Left hindlimb (tissue), 1 donor: ENCODE measurements at places on chromosomes 7 and 10.

DNA sequence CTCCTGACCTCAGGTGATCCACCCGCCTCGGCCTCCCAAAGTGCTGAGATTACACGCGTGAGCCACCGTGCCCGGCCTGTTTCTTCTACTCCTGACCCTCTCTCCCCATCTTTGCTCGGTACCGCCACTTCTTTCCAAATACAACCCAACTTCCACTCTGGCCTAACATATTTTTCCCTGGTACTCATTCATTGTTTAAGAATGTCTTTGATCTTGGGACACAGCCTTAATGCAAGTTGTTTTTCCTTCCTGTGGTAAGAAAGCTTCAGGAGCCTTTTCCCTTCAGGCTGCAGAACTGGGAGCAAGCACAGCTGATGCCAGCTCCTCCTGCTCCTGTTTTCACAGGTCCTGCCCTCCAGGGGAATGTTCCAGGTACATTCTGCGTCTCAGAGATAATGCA lies 13.7 kb downstream of the CALML3 start:
- DNase-seq = no peak

- no peak for DNase-seq
Measured at GRCh38 chr7:136664537-136664936, 203.9 kb upstream of the CHRM2 start.

DNA sequence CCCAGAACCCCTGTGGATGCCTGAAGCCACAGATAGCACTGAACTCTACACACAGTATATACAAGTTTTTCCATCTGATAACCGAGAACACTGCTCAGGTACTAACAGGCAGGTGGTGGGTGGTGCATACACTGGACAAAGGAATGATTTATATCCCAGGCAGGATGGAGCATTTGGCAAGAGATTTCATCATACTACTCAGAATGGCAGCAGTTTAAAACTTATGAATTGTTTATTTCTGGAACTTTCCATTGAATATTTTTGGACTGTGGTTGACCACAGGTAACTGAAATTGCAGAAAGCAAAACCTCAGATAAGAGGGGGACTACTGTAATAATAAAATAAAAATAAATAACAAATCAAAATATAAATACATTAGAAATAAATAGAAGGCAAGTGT lies 10.9 kb upstream of the KCNMA1 start:
- DNase-seq = no peak

DNA sequence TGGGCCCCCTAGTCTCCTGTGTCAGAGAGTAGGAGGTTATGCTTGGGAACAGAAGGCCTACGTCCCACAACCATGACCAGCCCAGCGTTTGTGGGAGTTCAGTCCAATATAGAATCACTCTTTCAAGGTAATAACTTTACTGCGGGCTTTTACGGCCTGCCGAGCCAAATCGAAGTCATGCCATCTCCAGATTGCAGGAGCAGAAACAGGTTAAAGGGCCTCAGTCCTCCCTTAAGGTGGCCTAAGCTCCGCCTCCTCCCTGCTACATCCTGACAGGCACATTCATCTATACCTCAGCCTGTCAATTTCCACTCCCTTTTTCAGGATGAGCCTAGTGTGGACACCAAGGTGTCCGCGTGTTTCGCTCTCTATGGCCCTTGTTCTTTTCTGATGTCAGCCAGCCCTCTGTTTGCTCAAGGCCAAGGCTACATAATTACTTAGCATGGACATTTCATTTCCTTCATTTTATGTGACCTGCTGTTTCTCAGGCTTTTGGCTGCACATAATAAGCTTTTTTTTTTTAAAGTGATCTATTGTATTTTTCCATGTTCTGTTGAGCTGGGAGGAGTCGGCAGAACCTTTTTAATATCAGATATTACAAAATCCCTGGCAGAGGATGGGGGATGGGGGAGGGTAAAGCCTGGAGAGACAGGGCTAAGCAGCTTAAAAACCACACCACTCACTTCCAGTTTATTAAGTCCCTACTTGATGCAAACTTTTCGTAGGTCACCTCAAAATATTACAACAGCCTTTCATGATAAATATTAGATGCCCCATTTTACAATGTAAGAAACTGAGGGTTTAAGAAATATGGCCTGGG lies 84.6 kb downstream of the CACNB2 start:
- no peak for DNase-seq

- DNase-seq = no peak
Measured at GRCh38 chr7:98249106-98249505, 2.9 kb downstream of the TECPR1 start.

GRCh38 chr10:78333362-78334143 lies 299.9 kb downstream of the RPS24 start:
- DNase-seq = no peak

DNA sequence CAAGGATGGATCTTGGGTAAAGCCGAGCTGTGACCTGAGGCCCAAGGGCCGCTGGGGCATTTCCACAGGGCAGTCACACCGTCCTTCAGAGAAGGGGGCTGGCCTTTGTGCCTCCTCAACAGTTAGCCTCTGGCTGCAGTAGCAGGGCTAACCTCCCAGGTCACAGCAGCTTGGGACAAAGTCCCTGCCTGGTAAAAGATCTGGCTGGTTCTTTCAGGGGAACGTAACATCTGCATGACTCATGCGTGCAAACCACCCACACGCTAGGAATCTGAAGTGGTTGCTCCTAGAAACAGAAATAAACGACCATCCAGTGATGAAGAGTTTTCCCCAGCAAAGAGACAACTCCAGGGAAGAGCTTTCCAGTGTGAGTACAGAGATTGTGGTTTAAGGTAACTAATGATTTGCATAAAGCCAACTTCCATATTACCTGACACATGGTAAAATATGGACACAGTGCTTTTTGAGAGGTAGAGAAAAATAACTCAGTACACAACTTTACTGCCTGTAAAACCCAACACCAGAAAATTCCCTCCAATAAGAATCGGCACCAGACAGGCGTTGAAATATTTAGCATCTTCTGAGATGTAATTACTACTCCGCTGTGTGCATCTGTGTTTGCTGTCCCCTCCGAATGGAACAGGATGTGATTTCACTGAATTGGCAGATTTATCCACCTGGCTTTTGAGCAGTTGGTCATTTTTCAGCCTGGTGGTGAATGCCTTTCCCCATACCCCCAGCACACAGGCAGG lies 84.9 kb upstream of the ADRB1 start:
- DNase-seq = peak; percentile 50

- no peak for DNase-seq
Measured at GRCh38 chr10:100522945-100523344, 3.3 kb upstream of the SEC31B start.

- DNase-seq = no peak
Measured at GRCh38 chr10:20885678-20886077, 11.4 kb downstream of the NEBL start.

DNA sequence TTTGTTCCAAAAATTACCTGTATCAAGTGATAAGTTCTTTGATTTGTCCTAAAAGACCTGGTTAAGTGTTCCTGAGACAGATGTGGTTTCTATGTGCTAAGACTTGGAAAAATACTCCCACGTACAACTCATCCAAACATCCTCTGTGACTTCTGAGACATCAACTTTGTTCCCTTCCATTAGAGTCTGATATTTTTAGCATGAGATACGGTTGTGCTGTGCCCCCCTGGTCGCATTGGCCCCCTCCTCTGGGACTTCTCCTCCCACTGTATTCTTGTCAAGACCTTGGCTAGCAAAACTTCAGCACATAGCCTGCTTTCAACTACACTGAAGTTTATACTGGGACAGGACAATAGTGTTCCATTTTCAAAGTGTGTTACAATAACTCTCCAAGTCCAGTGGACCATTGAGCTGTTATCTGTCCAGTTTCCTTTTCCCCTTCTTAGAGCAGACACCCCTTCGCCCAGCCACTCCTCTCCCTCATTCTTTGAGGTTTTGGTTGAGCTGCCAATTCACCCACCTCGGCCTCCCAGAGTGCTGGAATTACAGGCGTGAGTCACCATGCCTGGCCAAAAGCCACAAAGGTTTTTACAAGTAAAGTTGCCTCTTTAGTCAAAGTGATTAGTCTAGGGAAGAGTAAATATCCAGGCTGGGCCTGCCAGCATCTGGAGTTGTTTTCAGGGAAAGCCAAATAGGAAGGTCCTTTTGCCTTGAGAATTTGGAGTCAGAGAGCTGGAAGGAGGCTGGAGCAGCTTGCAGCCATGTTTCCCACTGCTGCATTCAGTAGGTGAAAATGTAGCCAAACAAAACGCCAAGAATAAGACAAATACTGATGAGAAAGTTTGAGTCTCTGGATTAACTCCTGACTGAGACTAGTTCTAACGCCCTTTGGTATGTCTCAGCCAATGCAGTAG lies 17.8 kb upstream of the PDLIM1 start:
- no peak for DNase-seq

DNA sequence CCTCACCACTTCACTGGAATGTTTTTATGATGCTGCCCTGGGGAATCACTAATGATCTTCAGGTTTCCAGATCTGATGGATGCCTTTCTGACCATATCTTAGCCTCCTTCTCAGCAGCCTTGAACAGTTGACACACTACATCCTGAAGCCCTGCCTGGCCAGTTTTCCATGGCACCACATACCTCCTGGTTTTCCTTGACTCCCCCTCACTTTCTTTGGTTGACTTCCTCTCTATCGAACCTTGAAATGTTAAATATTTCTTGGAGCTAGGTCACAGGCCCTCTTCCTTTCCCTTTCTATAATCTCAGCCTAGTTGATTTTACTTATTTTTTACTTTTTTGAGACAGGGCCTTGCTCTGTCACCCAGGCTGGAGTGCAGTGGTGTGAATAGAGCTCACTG lies 108.8 kb upstream of the CDK1 start:
- no peak for DNase-seq

DNA sequence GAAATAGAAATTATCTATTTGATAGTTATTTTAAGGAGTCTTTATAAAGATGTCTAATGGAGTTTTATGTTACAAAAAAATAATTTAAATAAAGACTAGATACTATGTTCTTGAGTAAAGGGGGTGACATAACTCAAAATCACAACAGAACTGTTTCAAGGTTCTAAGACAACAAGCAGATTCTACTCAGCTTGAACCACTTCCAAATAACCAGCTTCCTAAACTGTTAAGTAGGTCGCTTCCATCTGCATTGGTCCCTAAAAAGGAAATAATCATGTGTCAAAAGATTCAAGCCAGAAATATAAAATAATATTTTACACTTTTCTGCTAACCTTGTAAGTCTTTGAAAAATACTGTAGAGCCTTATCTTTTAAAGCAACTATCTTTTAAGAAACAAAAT lies 14.1 kb downstream of the SEM1 start:
- no peak for DNase-seq

- DNase-seq = no peak
Measured at GRCh38 chr10:11636697-11637303, 25.4 kb upstream of the USP6NL start.

DNA sequence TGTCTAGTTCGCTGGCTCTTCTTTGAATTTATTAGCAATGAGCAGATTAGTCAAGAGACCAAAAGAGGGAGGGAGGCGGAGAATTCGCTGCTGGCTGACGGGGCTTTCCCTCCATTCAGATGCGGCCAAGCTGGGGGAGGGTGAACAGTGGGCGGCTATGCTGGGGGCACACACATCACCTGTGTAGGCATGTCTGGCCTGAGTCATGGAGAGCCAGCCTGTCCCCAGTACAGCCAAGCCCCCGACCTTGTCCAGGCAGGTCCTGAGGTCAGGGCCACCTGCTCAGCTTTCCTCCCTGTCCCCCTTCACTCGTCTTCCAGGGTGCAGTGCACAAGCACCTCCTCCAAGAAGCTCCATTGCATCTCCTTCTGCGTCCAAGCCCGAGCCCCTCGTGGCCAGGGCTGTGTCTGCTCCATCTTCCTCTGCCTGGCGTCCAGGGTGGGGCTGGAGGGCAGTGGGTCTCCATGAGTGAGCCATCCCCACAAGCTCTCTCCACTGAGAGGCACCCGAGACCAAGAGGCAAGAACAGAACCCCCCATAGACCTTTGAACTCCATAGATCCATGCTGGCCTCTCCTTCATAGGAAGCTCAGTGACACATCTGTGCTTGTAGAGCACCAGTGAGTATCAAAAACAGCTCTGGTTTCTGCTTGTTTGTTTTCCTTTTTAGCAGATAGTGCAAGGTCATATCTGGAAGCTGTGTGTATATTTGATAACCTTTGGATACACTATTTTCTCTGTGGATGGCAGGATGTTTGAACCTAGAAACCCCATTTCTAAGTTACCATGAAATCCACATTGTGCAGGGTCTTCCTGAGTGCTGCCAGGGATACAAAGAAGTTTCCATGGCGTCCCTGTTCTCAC lies 1.9 kb upstream of the DEPP1 start:
- peak; percentile 31 for DNase-seq

- no peak for DNase-seq
Measured at GRCh38 chr7:135562720-135563119, 5.0 kb downstream of the NUP205 start.

DNA sequence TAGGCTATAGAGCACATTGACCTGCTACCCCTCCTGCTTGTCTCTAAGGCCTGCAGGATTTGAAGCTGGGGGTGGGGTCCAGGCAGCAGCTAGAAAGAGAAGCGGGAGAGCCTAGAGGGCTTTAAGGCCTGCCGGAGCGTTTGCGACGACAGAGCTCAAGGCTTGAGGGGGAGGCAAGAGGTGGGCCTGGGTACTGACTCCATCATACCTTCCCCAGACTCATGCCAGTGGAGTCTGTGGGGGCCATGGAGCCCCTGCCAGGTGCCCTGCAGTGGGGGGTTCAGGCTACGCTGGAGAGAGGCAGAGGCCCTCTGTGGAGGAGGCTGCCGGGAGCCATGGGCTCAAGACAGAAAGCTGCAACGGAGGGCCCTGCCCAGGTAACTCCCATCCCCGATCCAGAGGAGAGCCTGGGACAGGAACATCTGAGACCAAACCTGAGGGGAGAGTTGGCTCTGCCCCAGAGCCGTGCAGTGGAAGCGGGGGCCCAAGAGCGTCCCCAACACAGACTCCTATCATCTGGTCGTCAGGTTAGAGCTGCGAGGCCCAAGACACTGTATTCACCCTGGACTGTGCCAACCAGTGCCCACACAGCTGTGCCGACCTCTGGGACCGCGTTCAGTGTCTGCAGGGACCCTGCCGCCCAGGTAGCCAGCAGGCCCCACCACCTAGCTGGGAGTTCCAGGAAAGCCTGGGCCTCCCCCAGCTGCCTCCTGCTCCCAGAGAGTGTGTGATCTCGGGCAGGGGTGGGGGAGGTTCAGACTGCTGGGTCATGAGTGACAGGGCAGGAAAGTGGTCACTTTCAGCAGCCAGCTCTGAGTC lies 13.2 kb upstream of the ZNF862 start:
- DNase-seq = no peak

- no peak for DNase-seq
Measured at GRCh38 chr7:33644489-33644888, 260.9 kb upstream of the BMPER start.
